NCI-H524 (cell line): ENCODE measurements at places on chromosomes 4 and X.
A peak's percentile ranks its signal among the peaks of the same experiment; 100 is the strongest.

DNA sequence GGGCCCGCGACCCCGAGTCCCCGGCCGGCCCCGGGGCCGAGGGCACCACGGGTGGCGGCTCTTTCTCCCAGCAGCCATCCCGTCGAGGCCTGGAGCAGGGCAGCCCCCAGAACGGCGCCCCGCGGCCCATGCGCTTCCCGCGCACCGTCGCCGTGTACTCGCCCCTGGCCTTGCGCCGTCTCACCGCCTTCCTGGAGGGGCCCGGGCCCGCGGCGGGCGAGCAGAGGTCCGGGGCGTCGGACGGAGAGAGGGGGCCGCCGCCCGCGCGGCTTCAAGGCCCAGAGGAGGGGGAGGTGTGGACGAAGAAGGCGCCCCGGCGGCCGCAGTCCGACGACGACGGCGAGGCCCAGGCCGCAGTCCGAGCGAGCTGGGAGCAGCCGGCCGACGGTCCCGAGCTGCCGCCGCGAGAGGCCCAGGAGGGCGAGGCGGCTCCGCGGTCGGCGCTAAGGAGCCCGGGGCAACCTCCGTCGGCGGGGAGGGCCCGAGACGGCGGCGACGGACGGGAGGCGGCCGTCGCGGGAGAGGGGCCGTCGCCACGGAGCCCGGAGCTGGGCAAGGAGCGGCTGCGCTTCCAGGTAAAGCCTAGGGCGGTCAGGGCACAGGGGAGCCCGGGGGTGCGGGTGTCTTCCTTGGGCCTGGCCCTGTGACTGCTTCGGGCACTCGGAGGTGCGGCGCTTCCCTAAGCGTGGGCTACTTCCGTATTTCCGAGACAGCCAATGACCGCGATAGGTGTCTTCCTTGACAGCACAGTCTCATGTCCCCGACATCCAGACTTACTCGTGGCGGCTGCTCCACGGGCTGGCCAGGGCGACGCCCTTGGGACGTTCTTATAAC is 845 bp downstream of the ZAR1 start:
- no peak for DNase-seq

DNA sequence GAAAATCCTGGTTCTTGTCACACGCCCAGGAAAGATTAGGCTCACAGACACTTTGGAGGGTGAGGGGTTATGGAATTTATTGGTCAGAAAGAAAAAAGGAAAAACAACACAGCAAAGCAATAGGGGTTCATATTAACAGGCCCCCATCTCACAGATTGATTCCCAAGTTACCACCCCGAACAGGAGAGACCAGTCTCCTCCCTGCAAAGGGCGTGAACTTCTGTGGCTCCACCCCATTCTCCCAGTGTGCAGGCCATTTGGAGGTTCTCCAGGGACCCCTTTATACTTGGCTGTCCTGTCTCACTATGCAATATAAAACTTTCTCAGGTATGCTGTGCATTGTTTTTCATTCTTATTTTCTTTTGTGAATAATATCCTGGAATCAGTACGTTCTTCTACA is 7.4 kb downstream of the FGF2 start:
- DNase-seq, result no peak

- DNase-seq, result no peak
Observed at GRCh38 chr4:156085100-156085499, 131.4 kb upstream of the CTSO start.

GRCh38 chrX:77502951-77503525 is 55.8 kb downstream of the FGF16 start:
- no peak for DNase-seq

- no peak for DNase-seq
Observed at GRCh38 chr4:38600575-38600974, 63.4 kb upstream of the KLF3 start.

GRCh38 chr4:107826421-107826980 is 1.8 kb downstream of the SGMS2 start:
- no peak for DNase-seq

GRCh38 chrX:120499301-120500072 is 30.4 kb upstream of the LAMP2 start:
- no peak for DNase-seq

DNA sequence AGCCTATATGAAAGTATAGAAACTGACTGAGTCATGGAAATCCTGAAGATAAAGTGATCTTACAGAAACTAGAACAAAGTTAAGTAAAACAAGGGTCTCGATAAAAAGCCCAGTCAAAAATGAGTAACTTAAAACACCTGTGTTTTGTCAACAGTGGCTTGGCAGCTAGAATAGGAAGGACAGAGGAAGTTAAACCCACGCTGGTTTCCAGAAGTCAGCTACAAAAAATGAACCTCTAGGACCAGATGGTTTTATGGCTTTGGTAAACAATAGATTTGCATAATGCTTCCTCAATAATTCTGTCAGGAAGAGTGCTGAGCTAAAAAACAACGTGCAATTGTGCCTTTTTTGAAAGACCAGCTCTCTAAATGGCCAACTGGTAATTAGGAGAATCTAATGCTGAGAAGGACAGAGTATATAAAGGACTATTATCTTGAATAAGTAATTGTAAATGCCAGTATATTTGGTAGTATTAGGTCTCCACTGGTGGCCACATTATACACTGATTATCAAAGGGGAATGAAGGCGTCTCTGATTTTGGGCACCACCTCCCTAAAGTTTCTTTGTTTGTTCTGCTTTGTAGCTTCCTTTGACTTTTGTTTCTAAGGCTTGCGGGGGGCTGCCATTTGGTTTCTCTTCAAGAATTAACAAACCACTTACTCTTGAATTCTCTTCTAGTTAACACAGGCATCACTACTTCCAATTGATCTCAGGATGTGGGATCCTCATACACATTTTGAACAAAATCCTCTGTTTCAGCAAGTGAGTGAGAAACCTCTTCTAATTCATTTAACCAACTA is 72.2 kb upstream of the PPP3CA start:
- DNase-seq, result peak; percentile 5

DNA sequence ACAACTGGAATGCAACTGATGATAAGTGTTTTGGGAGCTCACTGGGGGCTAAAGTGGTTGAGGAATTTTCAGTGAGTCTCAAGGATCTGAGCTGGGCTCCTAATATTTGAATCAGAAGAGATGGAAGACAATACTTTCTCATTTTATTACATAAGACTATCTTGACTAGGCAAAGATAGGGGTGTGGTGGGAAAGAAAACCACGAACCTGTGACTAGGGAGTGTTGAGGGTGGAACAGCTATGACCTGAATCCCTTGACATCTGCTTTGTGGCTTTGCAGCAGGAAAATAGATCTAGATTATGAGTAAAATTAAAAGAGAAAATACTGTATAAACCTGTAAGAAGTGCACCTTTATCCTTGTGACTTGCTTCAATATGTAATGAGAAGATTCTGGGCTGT is 295.1 kb upstream of the TEX13A start:
- no peak for DNase-seq

DNA sequence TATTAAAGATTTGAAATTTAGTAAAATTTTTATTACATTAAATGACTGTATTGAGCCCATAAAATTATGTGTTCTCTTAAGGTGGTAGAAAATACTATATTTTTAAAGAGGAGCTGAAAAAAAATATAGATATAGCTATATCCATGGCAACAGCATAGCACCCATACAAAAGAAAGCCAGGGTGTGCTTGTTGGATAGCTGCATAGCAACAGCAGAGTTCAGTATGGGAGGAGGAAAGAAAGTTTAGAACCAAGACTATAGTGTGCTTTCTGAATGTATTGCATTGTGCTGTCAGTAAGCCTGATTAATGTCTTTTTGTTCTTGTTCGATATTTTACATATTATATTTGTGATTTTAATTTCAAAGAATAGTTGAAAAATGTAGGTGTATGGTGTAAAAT is 78.4 kb downstream of the GRID2 start:
- no peak for DNase-seq

- no peak for DNase-seq
Observed at GRCh38 chr4:38017609-38018008, 57.4 kb downstream of the PTTG2 start.

DNA sequence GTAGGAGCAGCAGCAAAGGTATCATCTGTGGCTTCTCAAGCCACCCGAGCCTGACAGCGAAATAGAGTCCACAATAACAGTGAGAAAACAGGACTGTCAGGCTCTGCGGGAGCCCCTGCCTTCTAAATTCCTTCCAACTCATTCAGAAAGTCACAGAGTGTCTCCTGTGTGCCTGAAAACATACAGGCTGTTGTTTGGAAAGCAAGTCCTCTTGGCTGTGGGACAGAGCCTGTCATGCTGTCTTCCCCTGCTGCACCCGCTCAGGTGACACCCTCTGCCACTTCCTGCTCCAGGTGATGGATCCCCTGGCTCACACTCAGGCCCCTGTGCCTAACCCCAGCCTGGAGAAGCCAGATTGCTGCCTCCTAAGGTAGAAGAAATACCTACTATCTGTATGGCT is 152.3 kb downstream of the RAB28 start:
- no peak for DNase-seq

GRCh38 chrX:122119361-122119760 is 1064.7 kb upstream of the GRIA3 start:
- no peak for DNase-seq

GRCh38 chr4:113921089-113921794 is 58.2 kb downstream of the ARSJ start:
- DNase-seq, result no peak

GRCh38 chr4:107655289-107655688 is 64.7 kb downstream of the PAPSS1 start:
- DNase-seq, result no peak

DNA sequence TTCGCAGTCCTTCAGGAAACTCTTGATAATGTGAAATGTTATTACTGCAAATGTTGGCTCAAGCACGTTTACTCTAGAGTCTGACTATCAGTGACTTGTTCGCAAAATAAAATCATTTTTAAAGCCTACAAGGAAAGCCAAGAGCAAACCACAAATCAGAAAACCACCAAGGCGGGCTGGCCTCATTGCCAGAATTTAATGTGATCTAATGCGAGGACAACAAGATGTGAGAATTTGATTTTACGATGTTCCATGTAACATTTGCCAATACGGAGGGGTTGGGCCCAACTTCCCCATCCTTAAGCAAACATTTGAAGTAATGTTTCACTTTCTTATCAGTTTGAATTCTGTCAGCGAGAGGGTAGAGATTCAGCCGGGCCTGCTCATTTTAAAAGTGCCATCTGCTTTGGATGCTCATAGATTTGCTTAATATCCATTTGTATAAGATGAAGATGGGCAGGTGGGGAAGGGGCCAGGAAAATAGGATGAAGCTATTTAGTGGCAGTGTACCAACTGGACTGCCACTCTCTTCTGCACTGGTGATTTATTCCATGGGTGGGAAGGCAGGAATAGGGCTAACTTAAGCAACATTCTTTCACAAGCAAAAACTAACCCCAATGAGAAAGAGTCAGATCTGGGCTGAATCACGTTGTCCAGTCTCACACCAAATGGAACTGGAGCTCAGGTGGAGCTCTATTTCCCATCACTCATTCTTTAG is 225.3 kb downstream of the ANAPC10 start:
- no peak for DNase-seq

DNA sequence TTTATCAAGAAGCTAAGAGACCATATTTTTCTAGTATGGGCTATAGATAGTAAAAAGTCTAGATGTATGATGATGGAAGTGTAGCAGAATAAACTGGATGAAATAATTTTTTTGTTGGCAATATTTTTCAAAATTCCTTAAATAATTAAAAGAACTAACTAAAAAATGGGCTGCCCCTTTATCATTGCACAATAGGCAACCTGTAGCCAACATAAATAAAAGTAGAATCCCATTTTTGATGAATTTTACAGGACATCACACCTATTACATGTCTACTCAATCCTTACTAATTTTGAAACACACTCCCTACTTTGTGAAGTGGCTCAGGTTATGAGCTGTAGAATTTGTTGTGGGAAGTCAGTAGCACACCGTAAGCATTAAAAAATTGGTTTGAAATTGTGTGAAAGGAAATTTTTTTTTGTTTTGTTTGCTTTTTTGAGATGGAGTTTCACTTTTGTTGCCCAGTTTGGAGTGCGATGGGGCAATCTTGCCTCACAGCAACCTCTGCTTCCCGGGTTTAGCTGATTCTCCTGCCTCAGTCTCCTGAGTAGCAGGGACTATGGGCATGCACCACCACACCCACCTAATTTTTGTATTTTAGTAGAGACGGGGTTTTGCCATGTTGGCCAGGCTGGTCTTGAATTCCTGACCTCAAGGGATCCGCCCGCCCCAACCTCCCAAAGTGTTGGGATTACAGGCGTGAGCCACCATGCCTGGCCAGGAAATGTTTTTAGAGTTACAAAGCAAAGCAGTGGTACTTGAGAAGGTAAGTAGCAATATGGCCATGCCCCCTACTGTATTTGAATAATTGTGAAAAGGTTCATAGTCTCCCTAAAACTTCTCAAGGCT is 8.9 kb upstream of the RUFY3 start:
- no peak for DNase-seq

- no peak for DNase-seq
Observed at GRCh38 chr4:7581477-7581876, 146.7 kb upstream of the PSAPL1 start.

GRCh38 chr4:14767142-14767541 is 235.1 kb upstream of the CPEB2 start:
- no peak for DNase-seq

GRCh38 chrX:129310000-129310399 is 213.3 kb downstream of the SMARCA1 start:
- no peak for DNase-seq

DNA sequence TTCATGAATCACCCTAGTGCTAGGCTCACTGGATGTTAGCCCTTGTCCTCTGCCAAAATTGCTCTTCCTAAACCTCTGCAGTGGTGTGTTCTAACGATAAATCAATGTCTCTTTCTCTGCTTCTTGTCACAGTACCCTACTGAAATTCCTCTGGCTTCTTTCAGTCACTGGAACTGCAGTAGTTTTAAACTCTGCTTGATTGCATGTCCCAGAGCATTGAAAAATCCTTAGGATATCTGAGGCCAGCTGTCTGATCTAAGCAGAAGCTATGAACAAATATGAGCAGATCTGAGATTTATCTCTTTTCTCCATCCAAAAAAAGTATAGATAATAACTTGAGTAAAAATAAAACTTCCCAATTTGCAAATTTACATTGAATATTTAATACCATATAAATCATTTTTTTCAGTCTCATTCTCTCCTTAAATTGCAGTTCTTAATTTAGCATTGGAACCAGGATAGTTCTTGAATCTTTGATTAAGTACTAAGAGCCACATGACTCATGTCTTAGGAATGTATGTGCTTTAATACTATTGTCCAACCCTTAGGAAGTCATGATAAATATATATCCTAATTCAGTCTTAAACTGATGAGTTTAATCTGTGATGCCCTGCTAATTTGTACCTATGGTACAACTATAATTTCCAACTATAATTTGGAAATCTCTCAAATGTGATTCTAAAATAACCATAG is 169.7 kb downstream of the PDHA2 start:
- DNase-seq, result no peak
